Activated CD8-positive, alpha-beta T cell treated with anti-CD3 and anti-CD28 coated beads, Interleukin-2, amount 10 ng/mL, durations not matched to agents 7 days and 5 days (primary cell): ENCODE measurements at places on chromosomes 3 and 15.

DNA sequence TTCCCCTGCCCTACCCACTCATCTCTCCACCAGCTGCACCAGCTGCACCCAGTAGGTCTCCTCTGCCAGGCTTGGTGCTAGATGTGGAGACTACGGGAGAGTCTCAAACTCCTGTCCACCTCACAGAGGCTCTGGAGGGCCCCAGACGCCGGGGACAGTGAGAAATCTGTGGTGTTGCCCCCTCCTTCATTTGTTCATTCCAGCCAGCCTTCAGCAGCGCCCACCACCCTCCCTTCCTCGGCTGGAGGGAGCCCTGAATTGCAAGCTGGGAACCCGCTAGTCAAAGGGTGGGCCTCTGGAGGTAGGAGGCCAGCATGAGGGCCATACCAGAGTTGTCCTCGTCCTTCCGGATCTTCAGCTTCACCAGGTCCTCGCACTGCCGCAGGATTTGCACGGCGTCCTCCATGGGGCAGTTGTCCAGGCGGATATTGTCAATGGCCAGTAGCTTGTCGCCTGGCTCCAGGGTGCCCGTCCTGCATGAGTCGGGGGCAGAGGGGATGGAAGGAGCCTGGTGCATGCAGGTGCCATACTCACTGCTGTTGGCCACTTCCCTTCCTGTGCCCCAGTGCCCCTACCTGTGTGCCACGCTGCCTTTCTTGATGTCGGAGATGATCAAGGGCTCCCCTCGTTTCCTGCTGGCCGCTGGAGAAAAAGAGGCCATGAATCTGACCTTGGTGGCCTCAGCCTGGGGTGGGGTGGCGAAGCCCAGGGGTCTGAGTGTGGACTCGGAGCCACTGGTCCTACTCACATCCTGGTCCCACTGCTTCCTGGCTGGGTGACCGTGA is 29.1 kb downstream of the GRIP2 start:
- no peak overlapping the region for H3K27ac ChIP-seq
- no peaks in the 10 kb centered on the region for H3K27me3 ChIP-seq
- H3K4me3 ChIP-seq: no peak overlapping the region
- H3K4me1 ChIP-seq: no peaks in the 10 kb centered on the region
- no peak for DNase-seq

DNA sequence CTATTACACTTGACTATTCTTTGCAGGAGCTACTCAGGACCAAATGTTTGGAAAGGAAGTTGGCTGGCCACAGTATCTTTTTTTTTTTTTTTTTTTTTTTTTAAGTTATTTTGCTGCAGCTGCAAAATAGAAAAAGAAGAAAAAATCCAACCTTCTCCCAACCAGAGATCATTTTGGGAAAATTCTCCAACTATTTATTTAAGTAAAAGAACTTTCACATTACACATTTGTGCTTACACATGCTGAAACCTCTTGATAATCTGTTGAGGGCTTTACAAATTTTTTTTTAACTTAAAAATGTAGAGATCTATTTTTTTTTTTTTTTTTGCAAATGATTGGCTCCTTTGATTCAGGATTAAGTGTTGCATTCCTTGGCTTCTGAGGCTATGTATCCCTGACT is 148.0 kb downstream of the POLR2M start:
- DNase-seq: no peak
- H3K27me3 ChIP-seq: peaks cover 23% of the 10 kb centered on the region
- H3K27ac ChIP-seq: no peak overlapping the region

DNA sequence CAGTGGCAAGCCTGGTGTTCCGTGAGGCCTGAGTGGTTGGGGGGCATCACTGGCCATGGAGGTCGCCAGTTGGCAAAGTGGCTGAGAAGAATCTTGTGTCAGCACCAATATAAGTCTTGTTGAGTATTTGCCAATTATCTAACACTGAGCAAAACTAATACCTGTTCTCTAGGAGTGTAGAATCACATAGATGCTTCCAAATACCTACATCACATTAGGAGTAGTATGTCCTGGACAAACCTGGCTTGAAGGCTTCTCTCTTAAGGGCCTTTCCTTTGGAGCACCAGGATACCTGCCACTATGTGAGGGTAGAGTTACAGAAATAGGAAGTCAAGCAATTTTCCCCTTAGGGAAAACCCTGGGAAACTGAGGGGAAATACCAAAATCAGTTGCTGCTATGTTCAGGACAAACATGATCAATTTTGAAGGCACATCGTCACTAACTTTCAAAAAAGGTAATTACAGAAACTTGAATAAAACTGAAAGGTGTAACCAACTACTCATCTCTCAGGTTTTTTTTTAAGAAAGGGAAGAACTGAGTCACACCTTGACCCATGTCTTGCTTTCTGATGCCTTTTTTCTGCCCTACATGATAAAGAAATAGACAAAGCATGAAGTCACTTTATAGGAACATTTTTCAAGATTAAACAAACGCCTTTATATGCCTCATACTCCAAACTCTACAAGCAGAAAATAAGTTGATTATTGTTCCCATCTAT is 100.4 kb downstream of the IMPG2 start:
- H3K4me1 ChIP-seq: no peaks in the 10 kb centered on the region
- no peak for DNase-seq
- H3K27ac ChIP-seq: no peak overlapping the region

- no peaks in the 10 kb centered on the region for H3K27me3 ChIP-seq
- H3K4me1 ChIP-seq: no peaks in the 10 kb centered on the region
- no peaks in the 10 kb centered on the region for H3K36me3 ChIP-seq
- no peak for DNase-seq
- H3K4me3 ChIP-seq: no peak overlapping the region
These were observed 99.8 kb upstream of the CHMP2B start for GRCh38 chr3:87127281-87127680.

GRCh38 chr15:85551221-85551832 is 170.9 kb downstream of the AKAP13 start:
- peaks cover 32% of the 10 kb centered on the region for H3K4me1 ChIP-seq
- no peak overlapping the region for H3K27ac ChIP-seq
- DNase-seq: no peak

- no peak overlapping the region for H3K27ac ChIP-seq
- no peaks in the 10 kb centered on the region for H3K4me1 ChIP-seq
- no peak overlapping the region for H3K4me3 ChIP-seq
- DNase-seq: no peak
These were observed 12.0 kb upstream of the ABTB1 start for GRCh38 chr3:127660621-127661251.

- no peak overlapping the region for H3K27ac ChIP-seq
- peak overlapping the region; percentile 74 for H3K4me3 ChIP-seq
- H3K27me3 ChIP-seq: peaks cover 21% of the 10 kb centered on the region
- H3K4me1 ChIP-seq: peaks cover 15% of the 10 kb centered on the region
- DNase-seq: peak; percentile 45
These were observed 655 bp downstream of the CYFIP1 start for GRCh38 chr15:22979238-22980188.

GRCh38 chr3:97883736-97884135 is 61.9 kb downstream of the CRYBG3 start:
- no peak for DNase-seq
- H3K4me1 ChIP-seq: peaks cover 6% of the 10 kb centered on the region
- H3K36me3 ChIP-seq: peaks cover 4% of the 10 kb centered on the region
- H3K27me3 ChIP-seq: no peaks in the 10 kb centered on the region
- H3K27ac ChIP-seq: no peak overlapping the region

GRCh38 chr3:89101251-89101650 is 6.2 kb upstream of the EPHA3 start:
- H3K27me3 ChIP-seq: no peaks in the 10 kb centered on the region
- H3K36me3 ChIP-seq: no peaks in the 10 kb centered on the region
- DNase-seq: no peak
- no peak overlapping the region for H3K4me3 ChIP-seq

- peaks cover 6% of the 10 kb centered on the region for H3K4me1 ChIP-seq
- H3K36me3 ChIP-seq: no peaks in the 10 kb centered on the region
- no peak overlapping the region for H3K4me3 ChIP-seq
- H3K27me3 ChIP-seq: peaks cover 37% of the 10 kb centered on the region
These were observed 6.1 kb downstream of the OSBPL10 start for GRCh38 chr3:31974964-31975363.

- DNase-seq: no peak
- peaks cover 62% of the 10 kb centered on the region for H3K36me3 ChIP-seq
- H3K27me3 ChIP-seq: no peaks in the 10 kb centered on the region
- H3K4me1 ChIP-seq: peaks cover 70% of the 10 kb centered on the region
- peak overlapping the region; percentile 60 for H3K27ac ChIP-seq
These were observed 3.1 kb downstream of the TIPARP start for GRCh38 chr3:156677536-156677935.

DNA sequence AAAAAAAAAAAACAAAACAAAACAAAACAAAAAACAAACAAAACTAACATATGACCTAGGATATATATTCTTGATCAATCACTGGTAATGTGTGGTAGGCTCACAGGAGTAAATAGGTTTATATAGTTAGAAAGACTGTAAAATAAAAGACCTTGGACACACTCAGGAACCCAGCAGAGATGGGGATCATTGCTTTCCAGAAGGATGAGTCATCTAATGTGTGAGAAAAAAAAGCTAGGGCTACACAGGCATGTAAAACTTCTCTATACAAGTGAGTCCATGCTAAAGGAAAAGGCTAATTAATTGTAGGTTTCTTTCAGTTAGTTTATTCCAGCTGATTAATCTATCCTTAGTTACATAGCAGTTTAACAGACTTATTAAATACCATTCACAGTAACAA is 710.3 kb upstream of the ARPP21 start:
- no peak overlapping the region for H3K4me3 ChIP-seq
- H3K36me3 ChIP-seq: no peaks in the 10 kb centered on the region
- no peak for DNase-seq
- H3K27me3 ChIP-seq: no peaks in the 10 kb centered on the region
- no peak overlapping the region for H3K27ac ChIP-seq
- H3K4me1 ChIP-seq: no peaks in the 10 kb centered on the region

- H3K36me3 ChIP-seq: peaks cover 16% of the 10 kb centered on the region
- no peaks in the 10 kb centered on the region for H3K27me3 ChIP-seq
- DNase-seq: no peak
- no peak overlapping the region for H3K4me3 ChIP-seq
- H3K4me1 ChIP-seq: peaks cover 36% of the 10 kb centered on the region
These were observed 45.7 kb downstream of the B3GNT5 start for GRCh38 chr3:183298701-183299153.

- H3K4me3 ChIP-seq: no peak overlapping the region
- DNase-seq: peak; percentile 49
- peaks cover 45% of the 10 kb centered on the region for H3K27me3 ChIP-seq
- H3K27ac ChIP-seq: no peak overlapping the region
- H3K36me3 ChIP-seq: no peaks in the 10 kb centered on the region
These were observed 5.0 kb upstream of the CCR9 start for GRCh38 chr3:45881078-45882022.

- DNase-seq: no peak
- no peak overlapping the region for H3K27ac ChIP-seq
- H3K4me3 ChIP-seq: no peak overlapping the region
- H3K4me1 ChIP-seq: no peaks in the 10 kb centered on the region
These were observed 119.1 kb downstream of the RASA2 start for GRCh38 chr3:141605883-141606282.

GRCh38 chr3:123813876-123814275 is 70.3 kb downstream of the MYLK start:
- H3K36me3 ChIP-seq: no peaks in the 10 kb centered on the region
- DNase-seq: no peak
- no peak overlapping the region for H3K4me3 ChIP-seq
- H3K4me1 ChIP-seq: no peaks in the 10 kb centered on the region
- no peaks in the 10 kb centered on the region for H3K27me3 ChIP-seq

DNA sequence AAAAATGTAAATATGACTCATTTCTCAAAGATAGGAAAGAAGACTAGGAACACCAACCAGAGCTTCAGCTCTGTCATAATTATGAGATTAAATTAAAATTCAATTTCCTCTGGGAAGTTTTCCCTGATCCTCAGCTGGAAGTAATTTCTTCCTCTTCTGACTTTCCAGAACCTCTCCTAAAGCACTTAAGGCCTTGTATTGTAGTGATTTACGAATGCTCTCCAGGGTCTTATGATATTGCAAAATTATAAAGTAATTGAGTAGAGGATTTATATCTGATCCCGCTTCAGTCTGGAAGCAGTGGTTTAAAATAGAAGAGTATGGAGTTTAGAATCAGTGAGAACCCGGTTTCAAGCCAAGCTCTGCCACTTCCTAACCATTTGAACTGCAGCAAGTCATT is 279.8 kb downstream of the ZPLD1 start:
- H3K36me3 ChIP-seq: no peaks in the 10 kb centered on the region
- no peak overlapping the region for H3K4me3 ChIP-seq

DNA sequence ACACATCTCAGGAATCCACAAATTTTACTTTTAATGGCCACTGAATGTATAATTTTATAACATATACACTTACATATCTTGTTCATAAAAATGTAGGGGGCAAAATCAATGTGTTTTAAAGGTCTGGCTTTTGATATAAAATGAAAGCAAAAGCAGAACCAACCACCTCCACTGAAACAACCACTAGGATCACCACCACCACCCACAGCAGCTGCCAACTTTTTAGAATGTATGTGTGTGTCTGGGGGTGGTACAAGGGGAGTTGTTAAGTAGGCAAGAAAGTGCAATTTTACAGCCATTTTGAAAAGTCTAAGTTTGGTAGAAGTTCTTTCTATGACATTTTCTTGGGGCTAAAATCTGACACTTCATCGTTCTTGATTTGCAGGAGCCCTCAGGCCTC is 44.0 kb downstream of the OTOL1 start:
- no peak overlapping the region for H3K4me3 ChIP-seq
- H3K36me3 ChIP-seq: no peaks in the 10 kb centered on the region
- no peak overlapping the region for H3K27ac ChIP-seq
- H3K4me1 ChIP-seq: no peaks in the 10 kb centered on the region

GRCh38 chr15:46681901-46682300 is 1035.4 kb upstream of the SEMA6D start:
- H3K4me1 ChIP-seq: no peaks in the 10 kb centered on the region
- H3K36me3 ChIP-seq: no peaks in the 10 kb centered on the region
- no peak for DNase-seq
- no peak overlapping the region for H3K27ac ChIP-seq
- no peak overlapping the region for H3K4me3 ChIP-seq

DNA sequence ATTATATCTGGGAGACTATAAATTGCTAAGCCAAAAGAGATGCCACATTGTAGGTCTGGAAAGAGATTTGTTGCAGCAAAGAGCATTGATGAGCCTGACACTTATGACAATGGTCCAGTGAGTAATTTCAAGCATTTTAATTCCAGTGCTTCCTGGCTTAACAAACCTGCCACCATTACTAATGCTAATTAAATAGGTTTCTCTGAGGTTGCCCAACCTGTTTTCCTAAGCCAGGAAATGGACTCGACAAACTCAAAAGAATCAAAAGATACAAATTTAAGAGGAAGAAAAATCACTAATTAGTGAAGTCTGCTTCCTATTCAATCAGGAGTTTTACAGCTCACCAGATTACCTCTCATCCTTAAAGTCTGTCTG is 36.7 kb upstream of the CTDSPL start:
- H3K36me3 ChIP-seq: no peaks in the 10 kb centered on the region
- H3K27ac ChIP-seq: no peak overlapping the region
- H3K4me3 ChIP-seq: no peak overlapping the region
- H3K4me1 ChIP-seq: no peaks in the 10 kb centered on the region
- peaks cover 25% of the 10 kb centered on the region for H3K27me3 ChIP-seq
- DNase-seq: no peak

GRCh38 chr3:193941486-193941885 is 194.5 kb upstream of the HES1 start:
- DNase-seq: no peak
- H3K27me3 ChIP-seq: peaks cover 17% of the 10 kb centered on the region
- H3K4me1 ChIP-seq: no peaks in the 10 kb centered on the region
- H3K4me3 ChIP-seq: no peak overlapping the region
- H3K36me3 ChIP-seq: no peaks in the 10 kb centered on the region

GRCh38 chr3:36193448-36193847 is 186.9 kb upstream of the STAC start:
- no peaks in the 10 kb centered on the region for H3K4me1 ChIP-seq
- no peak overlapping the region for H3K27ac ChIP-seq
- no peaks in the 10 kb centered on the region for H3K36me3 ChIP-seq
- no peak overlapping the region for H3K4me3 ChIP-seq
- H3K27me3 ChIP-seq: no peaks in the 10 kb centered on the region
